ENCODE measurements at places on chromosomes 5 and 9.

DNA sequence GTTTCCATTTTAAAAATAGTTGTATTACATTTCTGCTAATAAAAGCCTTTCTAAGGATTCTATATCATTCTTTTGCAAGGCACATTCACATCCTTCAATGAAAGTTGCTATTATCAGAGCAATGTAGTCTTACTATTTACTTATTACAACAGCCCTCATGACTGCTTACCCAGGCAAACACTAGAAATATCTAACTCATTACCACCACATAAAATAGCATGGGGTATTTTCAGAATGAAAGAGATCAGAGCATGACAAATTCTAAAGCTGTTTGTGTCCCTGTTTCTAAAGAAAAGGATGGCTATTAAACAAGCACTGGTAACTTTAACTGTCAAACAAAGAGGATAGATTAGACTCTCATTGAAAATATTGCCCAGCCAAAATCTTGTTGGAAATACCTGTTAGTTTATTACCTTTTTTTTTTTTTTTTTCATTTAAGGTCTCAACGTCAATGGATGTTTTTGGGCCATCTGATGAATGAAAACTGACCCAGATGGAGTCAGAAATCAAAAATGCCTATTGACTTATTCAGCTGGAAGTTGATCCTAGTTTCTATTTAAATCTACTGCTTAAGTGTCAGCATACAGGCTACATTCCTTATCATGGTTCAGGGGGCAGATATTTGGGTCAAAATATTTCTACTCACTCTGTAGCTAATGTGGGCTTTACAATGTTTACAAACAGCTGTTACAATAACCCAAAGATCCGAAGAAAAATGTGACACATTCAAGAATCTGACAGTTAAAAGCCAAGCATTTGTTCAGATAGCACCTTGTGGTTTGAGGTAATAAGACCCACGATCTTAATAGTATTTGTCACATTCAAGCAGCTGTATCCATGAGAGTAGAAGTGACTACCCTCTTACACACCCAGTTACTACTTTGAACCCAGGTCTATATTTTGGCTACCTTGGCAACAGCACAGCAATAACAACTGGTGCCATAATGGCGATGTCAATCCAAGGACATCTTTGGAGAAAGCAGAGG lies 554.8 kb upstream of the MEF2C start:
- DNase-seq: no peak

GRCh38 chr5:73365301-73365853 lies 83.2 kb downstream of the FOXD1 start:
- DNase-seq: no peak

DNA sequence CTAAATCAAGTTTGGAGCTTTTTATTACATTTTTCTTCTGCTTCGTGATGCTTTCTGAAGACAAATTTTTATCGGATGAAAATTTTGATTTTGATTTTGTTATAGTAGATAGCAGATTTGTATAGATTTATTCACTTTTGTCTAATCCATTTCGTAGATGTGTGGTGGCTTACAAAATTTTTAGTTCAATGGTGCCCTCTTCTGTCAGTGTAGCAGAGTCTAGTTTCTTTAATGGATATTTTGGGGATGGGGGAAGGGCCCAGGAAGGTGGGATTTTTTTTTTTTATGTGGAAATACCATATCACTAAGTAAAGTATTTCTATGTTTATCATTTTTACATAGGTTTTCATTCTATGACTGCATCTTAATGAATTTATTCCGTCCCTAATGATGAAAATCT lies 259.9 kb upstream of the TARS1 start:
- no peak for DNase-seq

DNA sequence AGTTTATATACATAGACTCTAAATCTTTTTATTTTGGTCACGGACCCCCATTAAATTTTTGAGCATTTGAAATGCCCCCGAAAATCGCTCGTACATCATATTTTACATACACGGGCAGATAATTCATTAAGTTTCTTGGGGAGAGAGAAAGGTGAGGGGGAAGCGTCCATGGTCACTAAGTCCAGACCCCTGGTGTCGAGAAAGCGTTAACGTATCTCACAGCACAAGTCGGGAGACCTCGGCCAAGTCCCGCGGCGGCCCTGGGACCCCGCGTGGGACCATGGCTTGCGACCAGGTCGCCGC lies 794 bp downstream of the PTBP3 start:
- DNase-seq: no peak

DNA sequence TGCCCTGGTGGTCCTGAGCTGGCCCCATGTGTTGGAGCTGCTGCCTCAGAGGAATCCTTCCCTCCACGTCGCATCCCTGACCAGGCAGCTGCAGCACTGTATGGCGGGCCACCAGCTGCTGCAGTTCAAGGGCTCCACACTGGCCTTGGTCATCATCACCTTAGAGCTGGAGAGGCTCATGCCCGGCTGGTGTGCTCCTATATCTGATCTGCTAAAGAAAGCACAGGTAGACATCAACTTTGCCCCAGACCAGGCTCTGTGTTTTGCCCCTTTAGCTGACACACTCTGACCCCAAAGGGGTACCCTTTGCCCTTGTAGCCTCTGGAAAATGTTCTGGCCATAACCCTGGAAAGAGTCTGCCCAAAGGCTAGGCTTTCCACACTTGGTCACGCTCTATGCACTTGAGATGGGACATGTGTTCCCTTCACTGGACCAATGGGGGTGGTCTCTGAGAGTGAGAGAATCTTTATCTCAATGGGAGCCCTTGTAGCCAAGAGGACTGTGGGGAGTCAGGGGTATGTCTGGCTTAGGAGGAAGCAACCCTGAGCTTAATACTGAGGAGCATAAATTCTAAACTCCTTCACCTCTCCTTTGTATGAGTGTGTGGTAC lies 4.8 kb downstream of the CCNI2 start:
- DNase-seq: peak; percentile 9

- DNase-seq: no peak
Measured at GRCh38 chr9:121927636-121928035, 165.5 kb downstream of the TTLL11 start.

GRCh38 chr9:130042406-130042884 lies 544 bp downstream of the FNBP1 start:
- no peak for DNase-seq

DNA sequence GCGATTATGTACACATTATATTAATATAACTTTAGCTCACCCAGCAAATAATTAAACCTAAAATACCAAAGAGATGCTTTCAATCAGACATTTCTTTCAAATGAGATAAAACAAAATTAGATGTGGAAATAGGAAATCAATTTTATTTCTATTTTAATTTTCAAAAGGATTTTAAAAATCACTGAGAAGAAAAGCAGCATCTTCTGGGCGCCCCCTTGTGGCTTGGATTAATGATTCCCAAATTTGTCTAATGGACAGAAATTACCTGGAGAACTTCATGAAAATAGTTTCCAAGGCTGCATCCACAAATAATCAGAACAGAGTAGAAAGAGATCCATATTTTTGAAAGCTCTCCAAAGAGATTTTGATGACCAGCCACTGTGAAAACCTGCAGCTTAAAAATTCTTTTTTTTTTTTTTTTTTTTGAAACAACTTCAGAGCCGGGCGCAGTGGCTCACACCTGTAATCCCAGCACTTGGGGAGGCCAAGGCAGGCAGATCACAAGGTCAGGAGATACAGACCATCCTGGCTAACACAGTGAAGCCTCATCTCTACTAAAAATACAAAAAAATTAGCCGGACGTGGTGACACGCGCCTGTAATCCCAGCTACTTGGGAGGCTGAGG lies 50.9 kb upstream of the CEMIP2 start:
- peak; percentile 54 for DNase-seq

GRCh38 chr5:133468596-133468995 lies 143.7 kb downstream of the FSTL4 start:
- no peak for DNase-seq

DNA sequence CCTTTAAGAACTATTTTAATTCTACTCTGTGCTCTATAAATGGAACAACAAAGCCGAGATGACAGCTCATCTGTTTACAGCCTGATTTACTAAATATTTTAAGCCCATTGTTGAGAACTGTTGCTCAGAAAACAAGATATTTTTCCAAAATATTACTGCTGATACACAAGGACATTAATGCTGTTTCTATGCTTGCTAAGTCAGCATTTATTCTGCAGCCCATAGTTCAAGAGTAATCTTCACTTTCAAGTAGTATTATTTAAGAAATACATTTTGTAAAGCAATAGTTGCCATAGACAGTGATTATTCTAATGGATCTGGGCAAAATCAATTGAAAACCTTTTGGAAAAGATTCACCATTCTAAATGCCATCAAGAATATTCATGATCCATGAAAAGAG lies 208.3 kb downstream of the CDH12 start:
- no peak for DNase-seq

- DNase-seq: no peak
Measured at GRCh38 chr9:125280945-125281344, 19.3 kb downstream of the GAPVD1 start.
